Right ventricle myocardium inferior (tissue), 1 donor: ENCODE measurements at places on chromosomes 6 and 20.
A peak's percentile ranks its signal among the peaks of the same experiment; 100 is the strongest.

DNA sequence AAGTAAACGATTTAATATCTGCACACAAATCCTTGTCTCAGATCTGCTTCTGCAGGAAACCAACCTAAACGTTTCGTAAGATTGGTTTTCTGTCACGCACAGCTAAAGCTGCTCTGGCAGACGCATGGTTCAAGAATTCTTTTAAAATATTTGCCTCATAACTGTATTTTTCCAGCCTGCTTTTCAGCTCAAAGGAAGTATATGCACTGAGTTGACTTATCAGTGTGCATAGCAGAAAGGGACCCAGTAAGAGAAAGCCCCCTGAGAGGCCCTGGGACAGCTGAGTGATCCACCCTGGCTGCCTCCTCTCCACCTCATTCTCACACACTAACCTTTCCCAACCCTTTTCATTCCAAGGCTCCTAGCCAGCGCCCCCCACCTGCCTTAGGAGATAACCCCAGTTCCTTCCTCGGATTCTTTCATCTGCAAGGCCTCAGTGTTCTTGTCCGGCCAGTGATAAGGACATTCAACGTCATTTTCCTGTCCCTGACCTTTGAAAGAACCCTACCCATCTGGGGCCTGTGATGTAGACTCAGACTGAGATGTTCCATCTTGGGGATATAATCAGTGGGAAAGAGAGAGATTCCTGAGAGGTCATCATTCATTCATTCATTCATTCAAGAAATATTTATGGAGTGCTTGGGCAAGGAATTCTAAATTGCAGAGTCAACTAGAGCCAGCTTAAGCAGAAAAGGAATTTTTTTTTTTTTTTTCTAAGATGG lies 22.4 kb upstream of the SLC9A8 start:
- no peak for DNase-seq

DNA sequence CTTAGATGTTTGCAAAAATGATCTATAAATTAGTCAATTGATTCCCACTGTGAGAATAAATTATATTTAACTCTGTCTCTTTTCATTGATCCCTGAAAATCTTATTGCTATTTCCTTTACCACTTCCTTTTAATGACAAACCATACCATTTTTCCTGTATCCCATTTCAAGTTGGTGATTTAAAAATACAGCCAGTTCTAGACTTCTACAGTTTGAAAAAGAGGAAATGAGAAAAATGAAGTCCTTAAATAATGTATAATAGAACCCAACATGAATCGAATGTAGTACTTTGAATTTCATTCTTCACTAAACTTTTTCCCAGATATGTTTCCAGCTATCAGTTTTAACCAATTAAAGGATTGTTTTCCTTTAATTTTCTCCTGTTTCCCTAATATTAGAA lies 29.5 kb upstream of the SDHAF4 start:
- no peak for DNase-seq

GRCh38 chr6:126063512-126064146 lies 77.3 kb downstream of the TRMT11 start:
- no peak for DNase-seq

DNA sequence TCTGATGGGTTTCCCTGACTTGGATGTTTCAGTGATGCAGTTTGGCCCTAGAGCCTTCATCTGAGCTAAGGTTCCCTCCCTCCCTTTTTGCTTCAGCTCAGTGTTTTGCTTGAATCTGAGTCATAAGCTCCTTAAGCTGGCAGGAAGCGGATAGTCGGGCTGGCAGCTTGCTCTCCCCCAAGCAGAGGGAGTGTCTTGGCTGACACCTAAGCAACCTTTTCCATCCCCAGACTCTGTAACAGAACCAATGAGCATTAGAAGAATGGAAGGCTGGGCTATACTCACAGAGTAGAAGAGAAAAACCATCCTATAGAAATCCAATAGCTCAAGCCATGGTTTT lies 98.3 kb downstream of the HAO1 start:
- peak; percentile 30 for DNase-seq

DNA sequence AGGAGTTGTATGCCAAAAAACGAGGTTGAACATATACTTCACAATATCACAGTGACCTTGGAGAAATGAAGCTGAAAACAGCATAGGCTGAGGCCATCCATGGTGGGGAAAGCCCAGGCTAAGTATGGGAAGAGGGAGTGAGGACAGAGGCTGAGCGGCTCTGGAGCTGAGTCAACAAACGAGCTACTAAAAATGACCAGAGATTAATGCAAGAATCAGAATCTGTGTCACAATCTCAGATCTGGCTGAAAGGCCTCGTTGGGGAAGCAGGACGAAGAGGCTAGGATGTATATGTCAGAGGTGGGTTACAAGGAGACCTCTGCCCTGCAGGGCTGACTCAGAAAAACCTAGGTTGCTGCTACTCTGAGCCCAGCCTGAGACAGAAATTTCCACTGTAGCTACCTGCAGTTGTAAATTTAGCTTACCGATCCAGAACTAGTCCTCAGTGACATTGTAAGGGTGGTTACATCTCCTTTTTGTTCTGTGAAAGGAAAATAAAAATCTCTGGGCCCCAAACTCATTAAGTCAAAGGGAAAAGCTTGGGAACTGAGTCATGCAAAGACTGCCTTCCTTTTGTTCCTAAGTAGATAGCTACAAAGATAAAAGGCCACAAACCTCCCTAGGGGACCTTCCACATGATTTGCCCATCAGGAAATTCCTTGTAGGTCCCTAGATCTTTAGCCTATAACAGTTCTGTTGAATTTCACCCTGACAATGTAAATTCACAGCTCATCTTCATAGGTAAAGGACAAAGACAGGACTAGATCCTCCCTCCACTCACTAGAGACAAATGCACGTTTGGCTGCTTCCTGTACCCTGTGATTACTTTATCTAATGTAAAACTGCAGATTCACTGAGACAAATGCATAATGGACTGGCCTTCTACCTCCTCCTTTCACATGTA lies 8.5 kb upstream of the TUBB2A start:
- no peak for DNase-seq

DNA sequence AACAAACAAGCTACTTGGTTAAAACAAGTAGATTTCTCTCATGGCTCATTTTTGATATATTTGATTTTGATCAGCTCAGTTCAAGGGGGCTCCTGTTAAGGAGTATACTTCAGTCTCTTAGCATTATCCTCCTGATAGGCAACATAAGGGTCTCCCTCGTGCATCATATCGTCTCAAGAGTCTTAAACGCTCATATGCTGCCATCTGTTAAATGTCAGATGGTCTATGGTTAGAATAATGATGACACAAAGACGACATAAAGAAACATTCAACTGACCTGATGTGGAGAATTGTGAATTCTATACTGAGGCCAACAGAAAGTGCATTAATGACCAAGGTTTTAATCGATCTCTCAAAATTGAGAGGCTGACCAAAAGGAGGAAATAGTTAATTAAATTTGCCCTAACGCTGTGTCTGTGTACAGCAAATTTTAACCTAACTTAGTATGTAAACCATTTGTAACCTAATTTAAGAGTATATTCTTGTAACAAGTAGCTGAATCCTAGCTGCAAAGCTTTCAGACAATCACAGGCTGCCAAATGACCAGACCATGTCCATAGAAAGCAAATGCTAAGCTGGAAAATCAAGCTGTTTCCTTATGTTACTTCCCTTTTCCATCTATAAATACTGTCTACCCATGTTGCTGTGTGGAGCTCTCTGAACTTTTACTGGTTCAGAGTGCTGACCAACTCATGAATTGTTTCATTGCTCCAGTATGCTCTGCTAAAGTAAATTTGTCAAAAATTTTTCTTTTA lies 1688.5 kb downstream of the GRIK2 start:
- DNase-seq: no peak

DNA sequence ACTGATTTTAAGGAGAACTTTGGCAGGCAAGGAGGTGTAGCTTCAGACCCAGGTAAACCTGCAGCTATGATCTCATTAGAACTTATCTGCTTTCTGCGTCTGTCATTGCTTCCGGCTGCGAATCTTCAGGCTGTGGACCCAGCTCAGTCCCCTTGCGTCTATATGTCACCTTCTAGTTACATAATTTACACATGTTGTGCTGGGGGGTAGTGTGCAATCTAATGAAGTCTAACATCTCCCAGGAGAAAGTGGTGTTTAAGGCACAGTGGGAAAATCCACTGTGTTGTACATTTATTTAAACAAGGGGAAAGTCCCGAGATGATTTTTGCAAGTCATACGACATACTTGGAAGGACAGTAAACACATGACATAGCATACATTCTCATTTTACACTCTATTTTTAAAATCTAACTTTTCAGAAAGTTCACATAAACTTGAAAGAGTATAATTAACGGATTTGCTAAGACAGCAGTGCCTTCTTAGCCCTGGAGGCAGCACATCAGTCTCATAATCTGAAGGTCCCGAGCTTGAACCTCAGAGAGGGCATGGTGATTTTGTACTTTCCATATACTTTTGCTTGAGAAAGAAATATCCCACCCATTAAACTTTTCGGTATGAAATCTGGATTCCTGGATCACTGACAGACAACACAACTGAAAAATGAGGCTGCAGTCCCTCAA lies 35.2 kb downstream of the GPX6 start:
- DNase-seq: no peak

DNA sequence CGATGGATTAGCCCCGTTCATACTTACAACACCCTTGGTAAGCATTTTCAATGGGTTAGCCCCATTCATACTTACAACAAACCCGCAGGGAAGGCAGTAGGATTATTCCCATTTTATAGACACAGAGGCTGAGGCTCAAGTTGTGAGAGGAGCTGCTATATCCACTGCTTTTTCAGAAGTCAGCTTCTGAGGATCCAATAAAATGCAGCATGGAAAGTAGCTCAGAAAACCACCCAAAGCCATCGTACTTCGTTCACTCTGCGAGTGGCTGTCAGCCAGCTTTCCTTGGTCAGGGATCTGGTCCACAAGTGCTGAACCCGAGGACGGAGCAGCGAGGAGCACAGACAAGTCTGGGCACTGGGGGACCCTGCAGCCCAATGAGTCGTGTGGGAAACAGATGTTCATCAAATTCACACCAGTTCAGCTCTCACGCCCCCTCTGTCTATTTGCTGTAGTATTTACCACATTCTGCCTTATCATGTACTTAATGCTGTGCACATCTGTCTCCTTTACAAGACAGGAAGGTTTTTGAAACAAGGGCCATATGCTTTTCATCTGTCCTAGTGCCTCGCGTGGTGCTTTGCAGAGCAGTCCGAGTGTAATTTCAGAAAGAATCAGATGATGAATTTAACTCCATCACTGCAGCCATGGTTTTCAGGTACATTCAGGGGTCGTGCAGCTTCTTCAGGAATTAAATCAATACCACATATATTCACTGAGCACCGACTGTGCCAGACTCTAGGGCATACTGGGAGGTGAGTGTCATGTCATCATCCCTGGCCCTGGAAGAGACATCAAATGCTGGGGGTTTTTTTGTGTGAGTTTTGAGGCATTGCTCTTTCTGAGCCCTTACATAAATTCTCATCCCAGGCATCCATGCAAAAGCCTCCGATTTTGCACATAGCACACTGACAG lies 256.9 kb downstream of the CDH26 start:
- no peak for DNase-seq

DNA sequence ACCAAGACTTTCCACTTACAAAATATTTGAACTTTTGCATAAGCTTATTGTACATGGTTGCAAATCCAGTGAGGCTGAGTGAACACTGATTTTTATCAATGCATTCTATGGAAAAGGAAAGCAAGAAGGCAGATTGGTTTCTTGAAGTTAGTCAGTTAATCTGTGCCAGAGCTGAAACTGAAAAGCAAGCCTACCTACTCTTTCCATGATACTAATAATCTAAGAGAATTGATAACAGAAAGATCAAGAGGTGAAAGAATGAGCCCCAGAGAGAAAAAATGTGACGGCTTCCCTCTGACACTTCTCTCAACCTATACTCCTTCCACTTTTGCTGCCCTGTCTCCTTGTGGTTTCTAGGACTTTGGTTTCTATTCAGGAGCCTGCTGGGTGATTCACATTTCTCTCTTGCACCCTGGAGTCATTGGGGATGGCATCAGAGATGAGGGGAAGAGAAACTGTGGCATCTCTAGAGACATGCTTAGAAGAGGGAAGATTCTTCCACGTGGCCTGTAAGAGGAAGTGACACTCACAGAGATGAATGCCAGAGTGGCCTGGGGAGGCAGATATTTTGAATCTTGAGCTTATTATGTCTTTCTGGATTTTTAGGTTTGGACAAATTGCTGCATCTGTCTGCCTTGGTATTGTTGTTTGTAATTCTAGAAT lies 158.6 kb upstream of the RIMS1 start:
- DNase-seq: no peak

GRCh38 chr6:19838442-19839236 lies 1.5 kb downstream of the ID4 start:
- DNase-seq: peak; percentile 68

GRCh38 chr6:2775003-2775402 lies 9.8 kb downstream of the WRNIP1 start:
- no peak for DNase-seq

- no peak for DNase-seq
These were observed 59.0 kb downstream of the FAM120B start for GRCh38 chr6:170365593-170365992.

DNA sequence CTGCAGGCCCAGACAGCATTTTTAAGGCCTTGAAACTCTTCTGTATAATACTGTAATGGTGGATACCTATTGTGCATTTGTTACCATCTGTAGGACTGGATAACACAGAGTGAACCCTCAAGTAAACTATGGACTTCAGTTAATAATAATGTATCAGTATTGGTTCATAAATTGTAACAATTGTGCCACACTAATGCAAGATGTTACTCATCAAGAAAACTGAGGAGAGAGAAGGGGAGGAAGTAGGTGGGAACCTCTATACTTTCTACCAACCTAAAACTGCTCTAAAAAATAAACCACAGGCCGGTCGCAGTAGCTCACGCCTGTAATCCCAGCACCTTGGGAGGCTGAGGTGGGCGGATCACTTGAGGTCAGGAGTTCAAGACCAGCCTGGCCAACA lies 10.8 kb downstream of the MAPK13 start:
- no peak for DNase-seq

DNA sequence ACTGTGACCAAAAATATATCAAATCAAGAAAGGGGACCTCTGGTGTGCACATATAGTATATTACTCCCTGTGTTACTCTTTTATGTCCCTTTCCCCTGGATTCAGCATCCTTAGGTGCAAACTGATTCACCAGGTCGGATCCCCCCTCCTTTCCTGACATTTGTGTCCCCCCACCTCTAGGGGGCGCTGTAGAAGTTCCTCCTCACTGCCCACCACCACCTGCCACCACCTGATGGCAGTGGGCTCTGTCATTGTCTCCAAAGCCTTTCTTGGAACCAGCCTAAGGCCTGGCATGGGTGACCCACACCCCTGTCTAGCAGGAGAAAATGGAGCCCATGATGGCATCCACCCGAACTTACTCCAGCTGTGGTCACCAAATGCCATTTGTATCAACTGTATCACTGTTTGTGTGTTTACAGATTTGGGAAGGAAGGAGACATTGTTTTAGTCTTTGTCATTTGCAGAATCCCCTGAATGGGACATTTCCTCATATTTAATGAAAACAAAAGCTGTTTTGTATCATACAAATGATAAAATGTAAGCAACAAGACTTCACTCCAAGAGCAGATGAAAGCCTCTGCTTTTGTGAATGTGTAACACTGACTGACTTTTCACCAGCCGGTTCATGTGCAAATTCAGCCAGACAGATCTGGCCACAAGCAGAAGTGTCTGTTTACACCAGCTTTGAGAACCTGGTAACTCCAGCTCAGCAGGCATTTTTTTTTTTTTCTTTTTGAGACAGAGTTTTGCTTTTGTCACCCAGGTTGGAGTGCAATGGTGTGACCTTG lies 66.2 kb downstream of the ARMC2 start:
- no peak for DNase-seq
